ENCODE measurements at places on chromosomes 12 and 14.

DNA sequence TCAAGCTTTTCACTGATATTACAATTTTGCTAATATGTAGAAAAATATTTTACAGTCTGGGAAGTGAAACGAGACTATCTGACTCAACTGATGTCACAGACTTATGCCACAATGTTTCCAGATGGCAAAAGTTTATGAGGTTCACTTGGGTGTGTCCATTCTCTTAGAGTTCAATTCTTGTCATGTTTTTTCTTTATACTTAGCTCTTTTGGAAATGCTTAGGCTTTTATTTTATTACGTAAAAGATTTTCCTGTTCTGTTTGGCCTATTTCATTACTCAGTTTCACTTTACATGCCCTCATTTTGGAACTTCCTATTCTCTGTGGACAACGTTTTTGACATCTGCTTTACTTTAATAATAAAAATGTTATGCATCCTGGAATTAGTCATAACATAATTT, 2.1 kb upstream of the PDZRN4 start:
- no peak for DNase-seq

- DNase-seq = no peak
Observed at GRCh38 chr12:24197532-24197931, 248.1 kb upstream of the SOX5 start.

- DNase-seq = peak; percentile 18
Observed at GRCh38 chr12:28191051-28192048, 1.1 kb downstream of the CCDC91 start.

GRCh38 chr12:62694632-62695031, 228.0 kb downstream of the MON2 start:
- DNase-seq = no peak

- DNase-seq = peak; percentile 22
Observed at GRCh38 chr12:94240171-94240570, 91.8 kb downstream of the PLXNC1 start.

DNA sequence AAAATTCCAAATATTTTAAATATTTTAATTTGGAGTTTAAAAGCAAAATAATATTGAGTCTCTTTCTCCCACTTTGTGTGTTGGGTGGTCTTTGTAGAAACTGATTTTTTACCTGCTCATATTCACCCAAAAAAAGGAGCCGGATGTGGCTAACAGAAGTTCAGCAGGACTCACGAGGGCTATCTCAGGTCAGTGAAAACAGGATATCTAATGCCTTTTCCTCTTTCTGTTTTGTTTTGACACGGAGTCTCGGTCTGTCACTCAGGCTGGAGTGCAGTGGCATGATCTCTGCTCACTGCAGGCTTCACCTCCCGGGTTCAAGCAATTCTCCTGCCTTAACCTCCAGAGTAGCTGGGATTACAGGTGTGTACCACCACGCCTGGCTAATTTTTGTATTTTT, 30.8 kb downstream of the COA8 start:
- peak; percentile 69 for DNase-seq

DNA sequence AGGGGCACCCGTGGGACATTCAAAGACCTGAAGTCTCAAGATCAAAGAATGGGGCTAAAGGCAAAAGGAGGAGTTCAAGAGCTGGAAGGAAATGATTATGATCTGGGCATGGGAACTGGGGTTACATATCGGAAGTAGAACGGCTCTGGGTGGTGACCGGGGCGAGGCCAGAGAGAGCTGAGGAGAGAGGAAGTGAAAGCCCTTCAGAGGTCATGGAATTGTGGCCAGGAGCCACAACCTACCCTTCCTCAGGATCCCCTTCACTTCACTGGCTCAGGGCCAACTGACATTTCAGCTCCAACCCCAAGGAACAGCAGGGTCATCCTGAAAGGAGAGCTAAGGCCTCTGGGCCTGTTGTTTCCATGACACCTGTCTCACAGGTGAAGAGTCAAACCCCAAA, 57.8 kb downstream of the GALNT16 start:
- DNase-seq = no peak

GRCh38 chr12:68113644-68114043, 45.9 kb downstream of the IFNG start:
- no peak for DNase-seq

All from pons (tissue), 1 donor.